CD8-positive, alpha-beta memory T cell (primary cell): ENCODE measurements at places on chromosomes 2 and 18.

DNA sequence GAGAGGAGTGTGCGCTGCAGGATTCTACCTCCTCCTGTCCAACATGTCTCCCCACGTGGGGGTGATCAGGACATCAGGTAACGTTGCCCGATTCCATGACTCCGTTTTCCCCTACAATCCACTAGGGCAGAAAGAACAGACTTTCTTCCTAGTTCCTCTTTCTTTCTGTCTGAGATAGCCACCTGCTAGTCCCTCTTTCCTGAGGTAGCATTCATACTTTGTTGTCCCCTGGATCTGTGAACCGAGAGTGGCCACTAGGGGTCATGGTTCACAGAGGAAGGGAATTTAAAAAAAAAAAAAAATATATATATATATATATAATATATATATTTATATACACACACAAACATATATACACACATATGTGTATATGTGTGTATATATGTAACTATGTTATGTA, 210.0 kb upstream of the ZNF521 start:
- no peak for DNase-seq
- no peaks in the 10 kb centered on the region for H3K4me1 ChIP-seq
- H3K36me3 ChIP-seq, result no peaks in the 10 kb centered on the region

GRCh38 chr2:122031544-122032263, 276.3 kb downstream of the TSN start:
- H3K4me1 ChIP-seq, result no peaks in the 10 kb centered on the region
- H3K27ac ChIP-seq, result no peak overlapping the region
- DNase-seq, result no peak

DNA sequence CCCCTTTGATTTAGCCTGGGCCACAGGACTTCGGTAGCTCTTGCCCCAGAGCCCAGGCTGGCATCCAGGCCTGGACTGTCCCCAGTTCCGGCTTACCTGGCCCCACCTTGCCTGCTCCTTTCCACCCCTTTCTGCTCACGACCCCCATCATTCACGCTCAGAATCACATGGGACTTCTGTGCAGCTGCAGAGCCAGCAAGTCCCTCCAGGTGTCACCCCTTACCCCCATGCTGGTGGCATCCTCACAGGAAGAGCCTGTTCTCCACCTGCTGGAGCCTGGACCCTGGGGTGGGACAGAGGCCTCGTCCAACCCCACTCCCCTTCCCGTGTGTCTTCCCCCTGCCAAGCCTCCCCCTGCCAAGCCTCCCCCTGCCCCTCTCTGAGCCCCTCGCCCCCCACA, 7.9 kb upstream of the KCNIP3 start:
- H3K4me1 ChIP-seq, result no peaks in the 10 kb centered on the region
- H3K4me3 ChIP-seq, result no peak overlapping the region
- no peaks in the 10 kb centered on the region for H3K36me3 ChIP-seq
- H3K27ac ChIP-seq, result no peak overlapping the region
- DNase-seq, result no peak

DNA sequence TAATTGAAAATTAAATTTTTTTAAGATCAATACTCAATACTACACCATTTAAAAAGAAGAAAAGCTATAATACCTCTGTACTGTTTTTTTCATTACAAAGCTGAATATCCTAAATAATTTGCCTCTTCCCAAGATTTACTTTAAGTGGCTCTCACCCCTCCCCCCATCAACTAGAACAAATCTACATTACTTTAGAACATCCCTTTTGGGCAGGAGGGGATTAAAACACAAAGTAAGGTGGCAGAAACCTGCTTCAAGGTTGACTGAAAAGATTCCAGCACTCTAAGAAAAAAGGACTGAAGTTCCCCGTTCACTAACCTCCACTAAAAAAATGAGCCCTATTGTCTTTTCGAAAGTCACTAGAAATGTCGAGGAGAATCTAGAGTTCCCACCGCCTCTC, 42.3 kb downstream of the SLC38A11 start:
- no peak overlapping the region for H3K4me3 ChIP-seq
- H3K36me3 ChIP-seq, result no peaks in the 10 kb centered on the region
- DNase-seq, result no peak
- no peaks in the 10 kb centered on the region for H3K4me1 ChIP-seq

DNA sequence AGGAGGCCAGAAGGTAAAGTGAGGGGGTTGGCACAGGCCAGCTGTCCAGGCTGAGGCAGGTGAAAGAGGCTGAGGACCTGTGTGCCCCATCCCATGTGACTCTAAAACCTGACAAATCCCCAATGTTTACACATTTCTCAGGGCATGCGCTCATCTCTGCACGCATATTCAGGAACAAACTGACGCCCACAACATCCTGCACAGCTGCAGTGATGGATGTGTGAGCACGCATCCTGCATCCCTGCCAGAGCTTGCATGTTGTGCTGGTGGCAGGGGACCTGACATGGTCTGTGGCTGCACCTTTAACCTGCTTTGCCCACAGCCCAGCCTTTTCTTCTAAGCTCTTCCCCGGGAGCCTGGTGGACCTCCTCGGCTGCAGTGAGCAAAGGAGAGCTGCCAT, 83.1 kb downstream of the FBXO15 start:
- DNase-seq, result no peak
- peaks cover 11% of the 10 kb centered on the region for H3K4me1 ChIP-seq
- H3K27me3 ChIP-seq, result no peaks in the 10 kb centered on the region
- H3K4me3 ChIP-seq, result no peak overlapping the region
- no peak overlapping the region for H3K27ac ChIP-seq
